ENCODE measurements at places on chromosomes 4 and X.

GRCh38 chrX:7147413-7147977 lies at the start of gene STS:
STS (plus strand) TSS chrX:7147712; CDS start chrX:7253200, 105,488 bp downstream.
- DNase-seq: no peak

DNA sequence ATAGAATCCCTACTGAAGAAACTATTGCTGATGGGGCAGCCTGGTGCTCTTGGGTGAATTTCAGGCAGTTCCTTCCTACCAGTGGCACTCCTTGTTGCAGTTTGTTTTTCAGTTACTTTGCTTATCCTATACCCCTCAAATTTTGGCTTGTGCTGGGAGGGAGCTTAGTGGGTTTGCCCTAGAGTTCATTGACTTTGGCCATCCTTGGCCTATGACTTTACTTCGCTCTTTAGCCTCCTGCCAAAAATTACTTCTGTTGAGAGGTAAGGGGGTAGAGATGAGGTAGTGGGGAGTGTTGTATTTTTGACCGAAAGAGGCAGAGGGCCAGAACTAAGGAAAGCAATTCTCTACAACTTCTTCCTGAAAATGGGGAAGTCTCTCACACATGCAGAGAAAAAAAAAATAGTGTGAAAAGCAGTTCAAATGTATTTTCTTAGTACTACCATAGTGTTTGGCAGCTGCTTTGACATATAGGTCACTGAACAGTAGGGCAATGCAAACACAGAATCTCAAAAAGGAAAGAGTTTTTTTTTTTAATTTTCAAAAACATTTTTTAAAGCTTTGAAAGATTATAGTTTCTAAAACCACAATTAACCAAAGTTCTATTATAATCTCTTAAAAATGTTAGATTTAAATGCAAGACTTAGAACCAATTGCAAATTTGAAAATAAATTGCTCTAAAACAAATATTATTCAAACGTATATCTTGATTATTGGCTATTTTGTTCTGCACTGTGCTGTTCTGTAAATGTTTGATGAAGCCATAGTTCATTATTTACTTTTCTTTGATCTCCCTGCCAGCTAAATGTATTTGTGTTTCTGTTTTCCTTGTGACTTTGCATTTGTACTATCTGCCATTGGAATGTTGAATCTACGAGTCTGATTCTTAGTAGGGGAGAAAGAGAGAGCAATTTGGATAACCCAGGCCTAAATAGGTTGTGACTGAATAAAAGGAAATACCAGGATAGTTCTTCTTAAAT lies 73.6 kb downstream of the DCK start:
- no peak for DNase-seq

- DNase-seq: no peak
Observed at GRCh38 chr4:89957046-89957926, 62.6 kb downstream of the MMRN1 start.

- no peak for DNase-seq
Observed at GRCh38 chr4:143341186-143341755, 4.6 kb downstream of the GAB1 start.

- DNase-seq: no peak
Observed at GRCh38 chr4:94338681-94339351, 3.8 kb downstream of the HPGDS start.

- DNase-seq: no peak
Observed at GRCh38 chrX:109886122-109886761, 116.7 kb upstream of the TMEM164 start.

Data from iPS DF 19.7 (cell line).